ENCODE measurements at places on chromosomes 7 and 10.

GRCh38 chr7:155963771-155964195 is 151.5 kb upstream of the SHH start:
- no peak for DNase-seq

- DNase-seq: no peak
Observed at GRCh38 chr10:58667658-58668310, 155.1 kb downstream of the BICC1 start.

DNA sequence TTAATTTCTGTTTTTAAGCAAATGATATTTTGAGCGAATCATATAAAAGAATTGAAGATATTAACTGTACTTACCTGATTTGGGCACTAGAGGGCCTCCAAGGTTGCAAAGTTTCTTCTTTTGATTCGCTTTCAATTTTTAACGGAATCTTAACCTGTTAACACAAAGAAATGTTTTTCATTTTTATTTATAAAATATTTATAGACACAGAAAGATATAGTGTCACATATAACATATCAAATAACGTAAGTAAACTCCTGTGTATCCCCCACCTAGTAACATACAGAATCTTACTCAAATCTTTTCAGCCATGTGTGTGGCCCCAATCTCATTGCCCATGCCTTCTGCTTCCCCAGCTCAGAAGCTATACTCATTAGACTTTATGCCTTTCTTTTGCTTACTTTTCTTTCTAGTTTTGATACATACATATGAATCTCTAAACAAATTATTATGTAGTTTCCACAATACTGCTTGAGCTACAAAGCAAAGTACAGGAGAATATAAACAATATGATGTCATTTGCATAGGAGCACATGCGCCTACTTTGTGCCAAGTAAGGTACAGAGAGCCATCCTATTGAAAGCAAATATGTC is 49.5 kb upstream of the ZPBP start:
- peak; percentile 16 for DNase-seq

- DNase-seq: no peak
Observed at GRCh38 chr7:45919993-45920459, 1.0 kb downstream of the IGFBP3 start.

DNA sequence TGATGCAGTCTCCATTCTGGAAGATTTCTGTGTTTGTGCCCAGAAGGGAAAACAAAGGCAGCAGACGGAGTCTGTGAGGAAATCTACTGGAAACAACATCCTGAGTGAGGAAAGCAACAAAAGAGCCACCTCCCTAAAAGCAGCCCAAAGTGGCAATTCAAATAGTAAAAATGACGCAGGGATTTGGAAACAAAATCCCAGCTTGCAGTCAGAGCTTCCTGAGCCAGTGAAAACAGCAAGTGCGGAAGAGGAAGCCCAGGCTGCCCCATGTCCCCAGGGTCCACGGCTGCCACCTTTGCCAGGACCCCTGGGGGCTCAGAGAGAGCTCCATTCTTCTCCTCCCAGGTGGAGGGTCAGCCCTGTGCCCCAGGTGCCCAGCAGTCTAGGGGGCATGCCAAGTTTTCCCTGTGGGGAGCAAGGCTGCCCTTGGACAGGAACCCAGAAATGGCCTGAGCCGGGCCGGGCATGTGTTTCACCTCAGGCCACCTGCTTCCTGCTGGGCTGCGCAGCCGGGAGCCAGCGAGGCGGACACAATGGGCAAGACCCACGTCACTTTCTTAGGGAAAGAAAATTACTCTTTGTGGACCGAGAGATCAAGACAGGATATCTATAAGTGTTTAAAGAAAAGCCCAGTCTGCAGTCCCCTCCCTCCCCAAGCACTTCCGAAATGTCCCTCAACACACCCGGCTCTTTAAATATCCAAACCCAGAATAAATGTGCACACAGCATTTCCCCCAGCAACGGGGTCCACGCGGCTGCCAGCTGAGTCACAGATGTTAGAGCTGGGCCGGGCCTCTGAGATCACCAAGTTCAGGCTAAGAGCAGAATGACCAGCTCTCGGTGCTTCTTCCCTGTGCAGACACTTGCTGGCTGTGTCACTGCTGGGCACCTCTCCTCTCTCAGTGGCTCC is 231.1 kb downstream of the ARHGAP12 start:
- peak; percentile 77 for DNase-seq

- no peak for DNase-seq
Observed at GRCh38 chr10:131450216-131450765, 138.8 kb upstream of the TCERG1L start.

DNA sequence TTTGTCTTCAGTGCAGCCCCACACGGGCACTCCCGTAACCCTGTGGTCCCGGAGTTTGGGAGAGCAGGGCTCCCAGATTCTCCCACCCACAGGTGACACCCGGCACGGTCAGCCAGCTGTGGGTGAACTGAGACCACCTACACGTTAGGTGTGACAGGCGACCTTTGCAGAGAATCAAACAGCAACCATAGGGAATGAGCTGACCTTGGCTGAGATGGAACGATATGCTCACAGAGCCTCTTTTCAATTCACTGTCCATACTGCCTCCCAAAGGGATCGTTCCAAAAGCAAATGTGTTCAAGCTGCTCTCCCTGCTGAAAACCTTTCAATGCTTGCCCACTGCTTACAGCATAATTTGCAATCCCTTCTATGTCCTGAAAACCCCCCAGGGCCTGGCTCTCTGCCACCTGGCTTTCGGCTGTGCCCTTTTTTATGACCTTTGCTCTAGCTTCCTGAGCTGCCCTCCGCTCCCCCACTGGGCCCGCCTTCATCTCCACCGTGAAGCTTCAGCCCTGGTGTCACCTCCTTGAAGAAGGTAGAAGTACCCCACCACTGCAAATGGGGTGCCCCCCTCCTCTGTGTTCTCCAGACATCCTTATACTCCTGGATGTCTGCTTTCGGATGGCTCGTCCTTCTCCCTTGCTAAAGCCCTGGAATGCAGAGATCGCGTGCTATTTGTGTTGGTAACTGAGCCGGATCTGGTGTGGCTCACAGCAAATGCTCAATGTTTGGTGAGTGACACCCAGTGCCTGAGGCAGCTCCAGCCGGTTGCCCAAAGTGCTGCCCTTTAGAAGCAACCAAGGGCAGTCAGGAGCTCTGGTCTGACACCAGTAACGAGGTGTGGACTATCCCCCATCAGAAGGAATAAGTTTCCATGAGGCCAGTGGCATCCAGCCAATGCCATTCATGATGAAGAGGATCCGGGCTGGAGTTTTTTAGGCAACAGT is 90.4 kb downstream of the KIAA1549 start:
- peak; percentile 81 for DNase-seq

- peak; percentile 12 for DNase-seq
Observed at GRCh38 chr7:3636131-3636860, 335.2 kb downstream of the SDK1 start.

DNA sequence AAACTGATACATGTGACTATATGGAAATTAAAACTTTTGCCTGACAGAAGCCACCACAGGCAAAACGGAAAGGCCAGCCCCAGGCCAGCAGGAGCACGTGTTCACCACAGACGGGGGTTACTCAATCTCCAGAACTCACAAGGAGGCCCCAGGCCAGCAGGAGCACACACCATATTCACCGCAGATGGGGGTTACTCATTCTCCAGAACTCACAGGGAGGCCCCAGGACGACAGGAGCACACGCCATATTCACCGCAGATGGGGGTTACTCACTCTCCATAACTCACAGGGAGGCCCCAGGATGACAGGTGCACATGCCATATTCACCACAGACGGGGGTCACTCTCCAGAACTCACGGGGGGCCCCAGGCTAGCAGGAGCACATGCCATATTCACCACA is 61.5 kb downstream of the NKX6-2 start:
- DNase-seq: peak; percentile 99

DNA sequence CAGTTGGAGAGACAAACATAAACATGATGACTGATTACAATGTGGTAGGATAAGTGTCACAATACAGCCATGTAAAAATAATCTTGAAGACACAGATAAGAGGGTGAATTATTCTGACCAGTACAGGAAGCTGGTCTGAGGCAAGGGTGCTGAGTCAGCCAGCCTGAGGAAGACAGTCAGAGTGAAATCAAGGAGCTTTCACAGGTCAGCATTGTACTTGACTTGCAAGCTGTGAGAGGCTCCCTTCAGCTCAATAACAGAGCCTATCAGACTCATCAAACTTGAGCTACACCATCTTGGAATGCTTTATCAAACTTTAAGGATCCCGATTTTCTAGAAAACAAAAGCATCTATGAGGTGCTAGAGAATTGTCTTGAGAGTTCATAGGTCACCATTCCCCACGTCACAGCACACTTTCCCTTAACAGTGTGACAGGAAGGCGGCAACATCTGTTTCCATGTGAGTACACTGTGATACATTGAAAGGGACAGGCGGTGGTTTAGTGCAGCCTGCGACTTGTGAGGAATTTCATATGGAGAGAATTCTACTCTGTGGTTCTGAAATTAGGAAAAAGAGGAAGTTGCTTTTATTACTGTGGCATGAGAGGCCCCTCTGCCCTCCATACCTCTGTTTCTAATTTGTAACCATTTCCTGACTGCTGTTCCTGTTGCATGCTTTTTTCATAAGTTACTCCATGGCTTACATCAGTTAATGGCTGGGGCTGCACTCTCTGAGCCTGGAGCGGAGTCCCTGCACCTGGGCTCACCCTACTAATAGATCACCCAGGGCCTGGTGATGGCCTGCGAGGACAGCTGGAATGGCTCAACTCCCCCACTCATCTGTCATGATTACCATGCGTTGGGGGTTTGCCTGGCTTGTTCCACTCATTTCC is 417.1 kb downstream of the SUGCT start:
- DNase-seq: peak; percentile 83

DNA sequence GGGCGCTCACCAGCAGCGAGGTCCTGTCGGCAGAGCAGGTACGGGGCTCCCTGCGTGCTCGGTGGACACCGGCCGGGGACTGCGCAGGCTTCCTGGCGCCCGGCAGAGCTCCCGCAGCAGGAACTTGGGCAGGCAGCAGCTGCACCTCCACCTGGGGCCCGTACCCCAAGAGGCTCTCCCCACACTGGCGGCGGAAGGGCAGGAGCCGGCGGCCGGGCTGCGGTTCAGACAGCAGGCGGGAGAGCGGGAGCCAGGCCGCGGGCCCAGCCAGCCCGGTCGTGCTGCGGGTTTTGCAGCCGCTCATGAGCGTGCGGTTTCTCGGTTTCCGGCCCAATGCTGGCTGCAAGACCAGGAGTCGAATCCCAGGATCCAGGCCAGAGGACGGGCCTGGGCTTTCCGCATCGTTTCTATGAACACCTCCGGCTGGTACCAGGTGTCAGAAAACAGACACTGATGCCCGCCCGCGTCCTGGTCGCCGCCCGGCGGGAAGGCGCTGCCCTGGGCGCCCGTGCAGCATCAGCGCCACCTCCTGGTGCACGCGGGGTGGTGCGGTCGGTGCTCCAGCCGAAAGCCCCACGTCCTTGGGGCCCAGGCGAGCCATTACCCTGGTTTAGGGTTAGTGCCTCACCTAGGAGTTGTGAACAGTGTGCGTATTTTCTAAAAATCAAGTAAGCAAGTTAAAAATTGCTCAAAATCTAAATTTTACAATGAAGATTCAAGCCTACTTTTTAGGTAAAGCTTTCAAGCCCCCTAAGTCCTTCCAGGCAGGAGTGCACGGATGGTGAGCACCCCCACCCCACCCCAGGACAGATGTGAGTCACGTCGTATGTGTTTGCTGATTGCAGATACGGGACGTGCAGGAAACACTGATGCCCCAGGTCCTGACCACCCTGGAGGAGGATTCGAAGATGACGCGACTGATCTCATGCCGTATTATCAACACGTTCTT is 47.4 kb upstream of the PRKAR1B start:
- peak; percentile 27 for DNase-seq

GRCh38 chr7:4288791-4289394 is 393.2 kb upstream of the FOXK1 start:
- no peak for DNase-seq

DNA sequence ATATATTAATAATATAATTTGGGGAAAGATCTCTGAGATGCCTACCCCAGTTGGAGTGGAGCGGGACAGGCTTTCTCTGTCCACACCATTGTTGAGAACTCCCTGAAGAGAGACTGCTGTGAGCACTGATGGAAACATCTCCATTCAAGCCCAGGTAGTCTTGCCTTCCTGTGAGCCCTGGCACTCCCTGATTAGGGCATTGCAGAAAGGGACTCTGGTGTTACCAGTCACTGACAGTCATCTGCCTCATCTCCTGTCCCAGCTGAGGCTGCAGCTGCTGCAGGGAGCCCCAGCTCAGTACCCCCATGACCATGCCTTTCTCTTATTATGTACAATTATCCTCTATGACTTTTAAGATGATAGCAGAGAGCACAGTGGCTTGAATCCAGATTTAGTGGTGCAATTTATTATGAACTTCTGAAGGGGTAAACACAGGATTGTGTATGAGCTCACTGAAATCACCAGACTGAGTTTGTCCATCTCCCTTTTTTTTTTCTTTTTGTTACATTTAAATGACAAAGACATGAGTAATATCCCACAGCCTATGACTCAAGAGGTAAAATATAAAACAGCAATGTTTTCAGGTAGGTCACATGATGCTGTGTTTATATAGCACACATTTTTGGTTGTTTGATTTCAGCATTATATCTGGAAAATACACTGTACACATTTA is 236.9 kb downstream of the SLC25A13 start:
- peak; percentile 39 for DNase-seq

DNA sequence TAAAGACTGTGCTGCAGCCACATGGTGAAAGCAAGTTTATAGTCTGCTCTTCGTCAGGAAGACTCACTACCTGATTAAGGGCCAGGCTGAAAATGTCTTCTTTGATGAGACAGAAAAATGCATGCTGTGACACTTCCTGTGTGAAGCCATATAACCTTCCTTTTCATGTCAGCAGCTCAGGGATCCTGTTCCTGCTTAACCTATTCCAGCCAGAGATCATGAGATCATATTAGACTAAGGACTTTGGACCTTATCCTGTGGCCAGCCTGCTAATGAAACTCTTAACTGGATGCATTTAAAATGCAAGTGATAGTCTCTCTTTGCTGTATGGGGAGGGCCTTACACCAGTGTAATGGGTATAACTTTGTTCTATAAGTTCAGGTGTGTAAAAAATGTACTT is 165.2 kb downstream of the PTEN start:
- no peak for DNase-seq

DNA sequence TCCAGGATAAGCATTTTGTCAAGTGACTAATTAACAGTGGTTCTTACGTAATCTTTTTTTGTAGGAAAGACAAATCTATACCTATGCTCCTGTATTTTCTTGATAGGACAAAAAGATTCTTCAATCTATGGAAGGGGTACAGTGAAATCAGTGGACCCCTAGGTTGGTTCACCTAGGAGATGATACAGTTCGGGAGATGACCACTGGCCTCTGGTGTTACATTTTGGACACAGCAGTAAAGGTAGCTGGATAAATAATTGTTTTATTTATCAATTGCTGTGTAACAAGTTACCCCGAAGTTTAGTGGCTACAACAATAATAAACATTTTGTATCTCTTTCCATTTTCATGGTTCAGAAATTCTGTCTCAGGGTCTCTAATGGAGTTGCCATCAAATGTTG is 288.2 kb upstream of the MAGI2 start:
- no peak for DNase-seq

- DNase-seq: no peak
Observed at GRCh38 chr7:98222533-98223195, 11.4 kb downstream of the BHLHA15 start.

DNA sequence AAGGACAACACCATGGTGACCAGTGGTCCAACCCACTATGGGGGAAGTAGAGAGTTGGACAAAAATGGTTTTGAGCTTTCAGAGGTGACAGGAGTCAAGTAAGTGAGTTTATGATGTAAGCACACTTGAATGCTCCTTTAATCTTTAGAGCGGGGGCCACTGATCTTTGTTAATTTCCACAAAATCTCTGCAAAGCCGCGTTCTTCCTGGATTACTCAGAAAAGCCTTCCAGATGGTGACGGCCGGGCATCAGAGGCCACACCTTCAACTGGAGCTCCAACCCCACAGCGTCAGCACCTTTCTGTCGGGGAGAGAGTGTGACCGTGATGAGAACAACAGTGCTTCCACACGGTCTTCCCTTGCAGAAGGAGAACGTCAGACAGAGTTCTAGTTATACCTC is 35.2 kb upstream of the KLF6 start:
- no peak for DNase-seq

All from fibroblast of skin of abdomen (primary cell).